Dermis blood vessel endothelial cell (primary cell): ENCODE measurements at places on chromosomes 13 and 19. TPM values are rescaled to one million over a fixed set of nuclear protein-coding genes. Genes with fewer than 3 reads are reported as not detected.
A peak's percentile ranks its signal among the peaks of the same experiment; 100 is the strongest.

The CABP5 gene
- not detected in 2 replicates for total RNA-seq

DNA sequence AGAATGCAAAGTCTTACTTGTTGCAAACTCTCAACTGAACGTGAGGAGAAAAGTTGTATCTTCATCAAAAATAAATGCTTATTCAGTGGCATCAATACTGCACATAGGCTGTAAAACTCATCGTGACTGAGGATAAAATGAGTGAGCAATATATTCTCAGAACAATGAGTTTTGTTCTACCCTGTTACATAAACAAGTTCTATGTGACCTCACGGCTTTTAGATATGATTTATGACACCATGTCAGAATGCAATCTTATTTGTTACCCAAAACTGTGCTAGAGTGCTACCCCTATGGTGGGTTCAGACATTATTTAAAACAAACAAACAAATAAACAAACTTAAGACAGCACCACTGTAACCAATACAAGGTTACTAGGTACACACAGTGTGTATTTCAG is 55.4 kb downstream of the FOXO1 start:
- DNase-seq: peak; percentile 65

- no peak for DNase-seq
Observed at GRCh38 chr13:104594806-104595205, 1528.6 kb upstream of the SLC10A2 start.

The CDX2 gene
- total RNA-seq: not detected in 2 replicates

GRCh38 chr13:30787738-30788525 is 52.6 kb downstream of the ALOX5AP start:
- peak; percentile 26 for DNase-seq

- DNase-seq: no peak
Observed at GRCh38 chr19:50224986-50225747, 21.7 kb downstream of the MYH14 start.

DNA sequence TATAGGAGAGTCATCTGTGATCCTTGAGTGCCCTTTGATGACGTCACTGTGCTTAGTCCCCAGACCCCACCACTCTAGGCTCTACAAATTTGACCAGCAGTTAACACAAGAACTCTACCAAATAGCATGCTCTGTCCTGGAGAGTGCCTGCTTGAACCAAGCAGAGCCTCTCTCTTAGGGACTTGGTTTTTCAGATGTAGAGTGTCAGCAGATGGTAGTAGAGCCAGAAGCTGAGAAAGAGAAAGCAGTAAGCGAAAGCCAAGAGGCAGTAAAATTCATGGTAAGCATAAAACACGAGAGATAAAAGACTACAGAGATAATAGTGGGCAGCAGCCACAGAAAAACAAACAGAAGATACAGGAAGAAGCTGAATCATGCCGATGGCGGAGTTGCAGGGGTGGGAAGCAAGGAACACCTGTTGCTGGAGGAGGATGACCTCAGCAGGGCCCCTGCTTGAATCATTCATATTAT is 193.3 kb downstream of the SLC7A1 start:
- DNase-seq: no peak

DNA sequence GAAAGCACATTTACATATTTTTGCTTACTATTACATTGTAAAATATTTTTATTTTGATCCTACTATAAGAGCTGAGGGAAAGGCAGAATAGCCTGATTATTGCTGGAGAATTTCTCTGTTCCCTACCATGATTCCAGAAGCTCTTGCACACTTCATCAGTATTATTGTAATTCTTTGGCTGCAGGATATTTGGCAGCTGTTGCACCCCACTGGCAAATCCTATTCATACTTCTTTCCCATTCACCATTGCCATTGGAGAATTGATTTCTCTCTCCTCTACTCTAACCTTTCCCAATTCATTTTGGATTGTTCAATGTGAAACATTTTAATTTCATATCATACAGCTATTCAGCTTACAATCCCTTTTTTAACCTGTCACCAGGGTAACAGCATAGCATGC is 238.0 kb downstream of the GGACT start:
- no peak for DNase-seq

DNA sequence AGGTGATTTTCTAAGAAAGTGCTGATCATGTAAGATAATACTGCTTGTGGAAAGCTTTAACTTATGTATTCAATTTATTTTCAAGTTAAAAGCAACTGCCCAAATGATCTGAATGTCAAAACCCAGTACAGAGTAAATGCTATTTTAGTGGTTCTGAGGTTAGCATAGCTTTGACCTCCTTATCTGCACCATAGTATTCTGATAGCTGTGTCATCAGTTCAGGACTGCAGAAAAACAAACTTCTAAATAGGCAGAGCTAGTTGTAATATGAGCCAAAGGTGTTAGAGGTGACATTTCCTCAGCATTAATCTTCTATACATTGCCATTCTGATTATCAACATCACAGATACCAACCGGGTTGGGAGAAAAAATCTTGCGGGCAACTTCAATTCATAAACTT is 758.7 kb downstream of the SLITRK5 start:
- no peak for DNase-seq

- DNase-seq: peak; percentile 55
Observed at GRCh38 chr13:30712536-30713532, 22.5 kb upstream of the ALOX5AP start.

DNA sequence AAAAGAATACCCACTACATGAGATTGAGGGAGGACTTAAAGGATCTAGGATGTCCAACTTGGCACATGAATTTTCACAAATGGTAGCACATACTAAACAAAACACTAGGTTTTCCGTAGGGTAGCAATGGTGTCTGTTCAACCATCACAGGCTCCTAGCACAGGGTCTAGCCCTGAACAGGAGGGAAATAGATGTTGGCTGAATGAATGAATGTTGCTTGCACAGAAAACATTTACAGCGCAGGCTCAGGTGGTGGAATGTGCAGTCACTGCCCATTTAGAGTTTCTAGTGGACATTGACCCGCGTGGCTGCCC is 1.9 kb upstream of the MYCBP2 start:
- no peak for DNase-seq

The ZNF865 gene
- total RNA-seq: 1.4 and 2.6 TPM in 2 replicates

The CEACAM21 gene
- total RNA-seq: 3.2 and 9.4 TPM in 2 replicates

The WDR62 gene
- total RNA-seq: 2.2 and 8.0 TPM in 2 replicates

DNA sequence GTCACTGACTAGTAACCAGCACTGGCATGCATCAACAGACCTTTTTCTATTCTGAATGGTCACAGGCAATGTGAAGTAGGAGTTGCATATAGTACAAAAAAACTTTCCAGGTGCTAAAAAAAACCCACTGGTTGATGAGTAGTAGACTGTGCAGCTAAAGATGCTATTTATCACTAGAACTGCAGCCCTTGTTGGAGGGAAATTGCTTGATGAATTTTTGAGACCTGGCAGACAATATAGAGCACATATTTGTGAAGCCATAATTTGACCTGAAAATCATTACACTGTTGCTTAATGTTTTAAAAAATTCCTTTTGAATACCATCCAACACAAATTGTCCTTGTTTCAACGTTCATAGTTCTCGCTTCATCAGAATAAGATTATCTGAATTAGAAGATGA is 441.0 kb downstream of the KLF12 start:
- DNase-seq: no peak

DNA sequence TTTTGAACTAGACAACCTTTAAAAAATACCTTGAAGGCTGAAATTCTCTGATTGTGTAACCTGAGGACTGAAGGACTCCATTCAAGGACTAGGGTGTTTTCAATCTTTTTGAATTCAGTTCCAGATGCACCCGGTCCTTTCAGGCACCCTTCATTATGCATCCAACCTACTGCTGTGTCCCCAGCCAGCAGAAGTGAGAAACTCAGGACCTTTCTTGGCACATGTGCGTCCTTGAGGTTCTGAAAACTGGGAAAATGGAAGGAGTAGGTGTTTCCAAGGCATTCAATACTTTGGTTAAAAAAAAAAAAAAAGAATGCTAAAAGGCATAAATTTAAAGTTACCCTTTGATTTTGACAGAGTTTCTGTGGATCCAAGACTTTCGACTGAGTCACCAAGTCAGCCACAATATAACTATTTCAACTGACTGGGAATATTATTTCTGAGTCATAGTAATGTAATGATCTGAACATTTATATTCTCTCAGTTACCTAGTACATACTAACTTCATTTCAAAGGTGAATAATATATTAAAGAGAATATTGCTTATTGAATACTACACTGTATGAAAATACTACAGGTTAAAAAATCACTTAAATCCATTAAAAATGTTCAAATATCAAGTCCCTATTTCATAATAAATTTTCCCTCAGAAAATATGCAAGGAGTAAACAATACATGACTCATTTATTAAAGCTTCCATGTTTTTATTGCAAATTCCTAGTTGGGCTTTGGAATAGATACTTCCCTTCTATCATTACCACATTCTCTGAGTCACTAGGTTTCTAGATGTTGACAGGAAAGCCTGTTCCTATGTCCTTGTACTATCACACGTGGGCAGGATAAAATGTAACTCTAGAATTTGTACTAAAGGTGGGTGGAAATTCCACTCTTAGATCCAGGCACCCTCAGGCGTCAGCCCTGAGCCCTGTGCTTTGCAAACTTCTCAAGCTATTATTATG is 2.4 kb upstream of the ITGBL1 start:
- DNase-seq: peak; percentile 89

DNA sequence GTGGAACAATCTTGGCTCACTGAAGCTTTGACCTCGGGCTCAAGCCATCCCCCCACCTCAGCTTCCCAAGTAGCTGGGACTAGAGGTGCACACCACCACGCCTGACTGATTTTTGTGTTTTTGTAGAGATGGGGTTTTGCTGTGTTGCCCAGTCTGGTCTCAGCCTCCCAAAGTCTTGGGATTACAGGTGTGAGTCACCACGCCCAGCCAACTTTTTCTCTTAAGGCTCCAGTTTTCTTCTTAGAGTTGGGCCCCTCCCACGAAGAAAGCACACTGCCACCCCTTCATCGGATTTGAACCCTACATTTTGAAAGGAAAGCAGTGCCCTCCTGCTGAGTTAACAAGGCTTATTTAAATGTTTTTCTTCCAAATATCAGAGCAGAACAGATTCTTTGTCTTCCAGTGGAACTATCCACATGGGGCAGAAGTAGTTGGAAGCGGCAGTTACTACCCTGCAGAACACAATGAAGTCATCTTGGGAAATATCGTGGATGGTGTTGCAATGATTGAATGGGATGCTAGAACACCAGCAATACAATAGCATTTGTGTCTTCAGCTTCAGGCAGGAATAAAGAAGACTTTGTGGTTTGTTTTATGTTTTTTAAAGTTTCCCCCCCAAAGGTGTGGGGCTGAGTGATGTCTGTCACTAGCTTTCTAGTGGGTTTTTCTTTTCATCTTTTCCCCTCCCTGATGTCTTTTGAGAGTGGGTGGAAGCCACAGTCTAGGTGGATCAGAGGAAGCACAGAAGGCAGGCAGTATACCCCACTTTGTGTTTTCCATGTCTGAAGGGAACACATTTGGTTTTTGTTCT is 8.9 kb downstream of the ACTN4 start:
- DNase-seq: no peak

GRCh38 chr13:61508936-61509335 is 93.3 kb upstream of the PCDH20 start:
- DNase-seq: no peak

GRCh38 chr13:51318015-51318414 is 21.5 kb upstream of the SERPINE3 start:
- DNase-seq: no peak

DNA sequence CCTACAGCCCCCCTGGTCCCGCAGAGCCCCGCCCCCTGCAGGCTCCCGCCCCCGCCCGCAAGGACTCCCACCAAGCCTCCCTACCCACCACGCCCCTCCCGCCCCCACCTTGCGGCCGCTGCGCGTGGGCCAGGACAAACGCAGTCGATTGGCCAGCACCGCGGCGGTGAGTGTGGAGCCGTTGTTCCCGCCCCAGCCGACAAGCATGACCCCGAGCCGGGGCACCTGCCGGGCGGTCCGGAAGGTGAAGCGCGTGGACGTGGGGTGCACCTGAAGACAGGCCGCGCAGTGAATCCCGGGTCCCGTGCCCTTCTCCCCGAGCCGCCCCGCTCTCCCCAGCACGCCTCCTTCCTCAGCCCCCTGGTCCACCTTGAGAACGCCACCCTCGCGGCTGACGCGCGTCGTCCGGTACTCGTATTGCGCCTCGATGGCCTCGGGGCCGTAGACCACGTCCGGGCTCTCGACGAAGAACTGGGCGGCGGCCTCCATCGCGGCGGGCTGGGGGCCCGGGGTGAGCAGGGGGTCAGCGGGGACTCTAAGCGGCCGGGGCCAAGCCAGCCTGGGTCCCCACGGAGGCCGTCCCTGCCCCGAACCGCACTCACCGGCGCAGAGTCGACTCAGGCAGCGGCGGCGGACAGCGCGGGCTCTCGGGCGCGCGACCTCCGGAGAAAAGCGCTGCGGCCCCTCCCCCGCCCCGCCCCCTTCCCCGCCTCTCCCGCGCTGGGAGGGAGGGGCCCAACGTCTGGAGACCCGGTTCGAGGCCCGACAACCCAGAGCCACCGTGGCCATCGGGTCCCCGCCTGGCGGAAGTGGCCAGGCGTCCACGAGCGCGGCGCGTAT is at the start of gene ISYNA1:
Gene ISYNA1 (minus strand): TSS at position 643 of the 840 bp plus-strand sequence. CDS start 154 bp downstream, at position 489.
- peak; percentile 59 for DNase-seq

The URAD gene
- not detected in 2 replicates for total RNA-seq

DNA sequence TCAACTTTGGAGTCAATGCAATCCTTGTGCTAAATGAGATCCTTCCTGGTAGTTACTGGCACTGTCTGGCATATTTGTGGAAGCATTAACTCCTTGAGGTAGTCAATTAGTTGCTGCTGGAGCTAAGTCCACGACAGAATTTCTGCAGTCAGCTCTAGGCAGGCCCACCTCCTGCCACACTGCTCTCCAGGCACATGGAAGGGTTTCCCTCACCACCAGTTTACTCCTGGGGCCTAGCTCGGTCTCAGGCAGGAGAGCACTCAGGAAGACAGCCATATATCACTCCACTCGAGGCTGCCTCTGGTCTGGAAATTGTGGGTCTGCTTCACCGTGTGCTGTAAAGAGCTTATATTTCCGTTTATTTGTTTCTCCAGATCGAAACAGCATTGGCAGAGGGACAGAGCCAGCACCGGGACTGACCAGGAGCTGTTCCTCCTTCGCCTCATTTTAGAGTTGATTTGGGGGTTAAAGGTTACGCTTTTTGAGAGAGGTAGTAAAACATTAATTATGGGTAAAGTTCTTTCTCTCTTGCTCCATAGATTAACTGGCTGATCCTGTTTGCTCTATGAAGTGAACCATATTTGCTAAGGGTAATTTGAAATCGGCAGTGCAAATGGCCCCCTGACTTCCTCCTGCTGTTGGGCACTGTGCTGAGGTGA is 20.6 kb upstream of the GTF3A start:
- no peak for DNase-seq

GRCh38 chr13:112073245-112074138 is 6.5 kb downstream of the SOX1 start:
- no peak for DNase-seq

The ADM5 gene
- total RNA-seq: 0.70 and 1.5 TPM in 2 replicates
